Stimulated activated CD4-positive, alpha-beta T cell treated with anti-CD3 and anti-CD28 coated beads, Interleukin-2, amount 100 ng/mL, for 24 hours (primary cell): ENCODE measurements at places on chromosomes 5 and 9.

DNA sequence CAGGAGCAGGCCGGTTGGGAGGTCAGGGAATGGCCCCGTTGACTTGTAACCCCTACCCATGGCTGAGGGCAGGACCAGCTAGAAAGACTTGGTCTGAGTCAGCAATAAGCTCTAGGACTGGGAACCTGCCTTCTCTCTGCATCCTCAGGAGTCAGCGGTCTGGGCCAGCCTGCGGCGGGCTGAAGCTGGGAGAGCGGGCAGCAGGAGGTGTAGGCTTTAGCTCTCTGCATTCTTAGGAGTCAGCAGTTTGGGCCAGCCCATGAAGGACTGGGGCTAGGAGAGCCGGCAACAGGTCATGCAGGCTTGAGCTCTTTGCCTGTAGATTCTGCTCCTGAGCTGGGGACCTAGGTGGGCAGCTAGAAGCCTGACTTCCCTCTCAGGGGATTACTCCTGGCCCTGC lies 6.4 kb upstream of the SMIM32 start:
- DNase-seq: no peak

DNA sequence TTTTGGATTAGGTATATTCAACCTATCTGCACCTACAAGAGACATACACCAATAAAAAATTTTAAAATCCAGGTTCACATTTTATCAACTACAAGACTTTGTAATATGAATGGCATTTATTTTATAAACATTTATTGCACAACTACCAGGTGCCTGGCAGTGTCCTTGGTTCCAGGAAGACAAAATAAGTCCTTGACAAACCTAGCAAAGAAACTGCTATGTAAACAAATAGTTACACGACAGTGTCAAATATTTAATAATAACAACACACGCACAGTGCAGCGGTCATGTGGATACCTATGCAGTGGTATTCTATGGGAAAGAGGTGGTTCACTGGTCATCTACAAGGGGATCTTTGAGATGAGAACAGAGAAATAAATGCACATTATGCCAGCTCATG lies 120.7 kb downstream of the MYO10 start:
- no peak for DNase-seq

DNA sequence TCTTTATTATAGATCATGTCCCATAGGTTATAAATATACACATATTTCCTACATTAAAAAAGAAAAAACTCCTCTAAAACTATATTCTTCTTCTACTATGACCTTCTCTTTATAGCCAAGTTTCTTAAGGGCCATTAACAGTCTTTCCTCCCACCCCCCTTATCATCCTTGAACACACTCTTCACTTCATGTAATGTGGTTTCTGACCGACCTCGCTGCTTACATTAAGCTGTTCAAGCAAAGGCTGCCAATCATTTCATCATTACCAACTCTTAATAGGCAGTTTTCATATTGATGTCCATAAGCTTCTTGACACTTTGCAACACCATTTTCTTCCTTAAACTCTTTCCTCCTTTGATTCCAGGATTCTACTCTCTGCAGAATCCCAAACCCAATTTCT lies 283.0 kb upstream of the PCSK5 start:
- DNase-seq: no peak

DNA sequence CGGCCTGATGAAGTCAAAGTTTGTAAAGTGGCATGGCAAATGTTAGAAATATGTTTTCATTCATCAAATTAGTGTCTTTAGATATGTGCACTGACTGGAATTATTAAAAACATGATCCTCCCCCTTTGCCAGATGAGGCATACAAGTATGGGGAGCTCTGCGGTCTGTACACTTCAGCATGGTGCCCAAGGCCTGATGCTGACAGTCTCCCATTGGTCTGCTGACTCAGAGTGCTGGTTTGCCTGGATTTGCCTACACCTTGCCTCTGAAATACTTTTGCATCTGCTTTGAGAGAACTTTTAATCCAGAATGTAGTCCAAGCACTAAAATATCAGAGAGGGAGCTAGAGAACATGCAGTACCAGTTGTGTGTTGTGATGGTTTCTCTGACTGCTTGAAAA lies 354.3 kb upstream of the ACTBL2 start:
- no peak for DNase-seq

DNA sequence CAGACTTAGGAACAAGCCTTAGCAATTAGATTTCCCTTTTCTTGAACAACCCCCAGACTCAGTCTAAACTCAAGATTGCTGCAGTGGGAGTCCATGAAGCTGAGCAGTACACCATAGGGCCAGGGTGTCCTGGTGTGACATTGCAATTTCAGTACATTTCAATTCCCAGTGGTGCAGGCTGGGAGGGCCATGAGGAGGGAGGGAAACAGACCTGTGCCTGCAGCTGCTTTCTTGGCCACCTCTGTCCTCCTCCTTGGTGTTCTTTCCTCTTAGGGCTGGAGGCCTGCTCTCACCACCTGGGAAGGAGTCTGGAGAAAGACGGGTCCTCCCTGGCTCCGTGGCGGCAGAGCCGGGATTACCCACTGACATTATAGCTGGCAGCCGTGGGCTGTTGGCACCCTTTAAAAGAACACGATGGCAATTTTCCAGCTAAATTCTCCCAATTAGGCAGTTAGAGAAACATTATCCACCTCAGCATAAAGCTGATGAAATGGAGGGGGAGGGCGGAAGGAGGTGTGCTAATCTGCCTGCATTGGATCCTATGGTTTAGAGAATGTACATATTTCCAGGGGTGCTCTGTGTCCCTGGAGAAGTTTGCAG lies 186.4 kb downstream of the SLIT3 start:
- no peak for DNase-seq

DNA sequence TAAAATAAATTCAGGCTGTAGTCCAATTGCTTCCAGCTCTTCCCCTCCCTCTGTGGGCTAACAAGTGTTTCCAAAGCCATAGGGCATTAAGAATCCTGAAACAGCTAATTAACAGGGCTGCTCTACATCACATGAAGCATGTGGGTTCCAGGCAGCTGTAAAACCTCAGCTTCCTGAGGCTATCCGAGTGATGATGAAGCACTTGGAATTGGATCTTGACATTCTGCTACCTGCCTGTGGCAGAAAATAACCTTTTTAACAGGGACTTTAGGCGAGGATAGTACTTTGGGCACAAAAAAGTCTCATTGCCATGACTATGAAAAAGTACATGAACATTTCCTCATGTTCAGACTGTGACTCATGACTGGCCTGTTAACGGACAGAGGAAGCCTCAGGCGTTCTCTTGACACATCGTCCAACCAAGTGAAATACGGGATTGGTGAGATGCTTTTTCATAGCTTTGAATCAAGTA lies 107.2 kb downstream of the PDE4D start:
- DNase-seq: no peak

GRCh38 chr5:14217587-14217986 lies 74.4 kb downstream of the TRIO start:
- no peak for DNase-seq

- no peak for DNase-seq
These were observed 53.9 kb downstream of the GALNT10 start for GRCh38 chr5:154244476-154244875.

GRCh38 chr5:158565017-158565789 lies 534.5 kb downstream of the EBF1 start:
- no peak for DNase-seq

DNA sequence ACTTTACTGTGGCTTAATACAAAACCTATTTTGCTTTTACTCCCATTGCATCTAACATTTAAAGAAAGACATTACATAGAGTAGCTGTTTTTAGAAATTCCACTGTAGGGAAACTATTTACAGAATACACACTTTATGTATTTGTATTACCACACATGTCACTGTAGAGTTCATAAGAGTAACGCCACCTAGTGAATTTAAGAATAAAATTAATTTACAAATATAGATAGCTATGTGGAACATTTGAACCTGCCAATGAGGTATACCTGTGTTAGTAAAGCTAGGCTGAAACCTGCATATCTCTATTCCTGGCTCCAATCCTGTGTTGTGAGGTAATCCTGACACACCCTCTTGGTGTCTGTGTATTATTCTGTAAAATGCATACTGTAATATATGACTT lies 234.4 kb downstream of the MAST4 start:
- DNase-seq: no peak
